Cardiac fibroblast (primary cell): ENCODE measurements at places on chromosomes 1 and 21.

- peak; percentile 63 for DNase-seq
These were observed 17.7 kb downstream of the PPP2R5A start for GRCh38 chr1:212302745-212303383.

GRCh38 chr1:17023102-17023501 lies 11.4 kb upstream of the ATP13A2 start:
- no peak for DNase-seq

DNA sequence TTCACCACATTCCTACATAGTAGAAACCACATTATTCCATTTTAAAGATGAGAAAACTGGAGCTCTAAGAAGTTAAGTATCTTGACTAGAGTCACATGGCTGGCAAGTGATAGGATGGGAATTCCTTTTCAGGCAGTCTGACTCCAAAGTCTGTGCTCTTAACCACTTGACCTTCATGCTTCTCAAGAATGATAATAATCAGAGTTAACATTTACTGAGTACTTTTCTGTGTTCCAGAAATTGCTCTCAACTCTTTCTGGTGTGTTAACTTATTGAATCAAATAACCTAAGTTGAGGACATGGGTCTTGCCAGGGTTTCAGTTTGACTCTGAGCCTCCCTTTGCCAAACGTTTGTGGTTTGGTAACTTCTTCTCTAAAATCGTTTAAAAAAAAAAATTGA lies 169.4 kb downstream of the RASAL2 start:
- peak; percentile 26 for DNase-seq

DNA sequence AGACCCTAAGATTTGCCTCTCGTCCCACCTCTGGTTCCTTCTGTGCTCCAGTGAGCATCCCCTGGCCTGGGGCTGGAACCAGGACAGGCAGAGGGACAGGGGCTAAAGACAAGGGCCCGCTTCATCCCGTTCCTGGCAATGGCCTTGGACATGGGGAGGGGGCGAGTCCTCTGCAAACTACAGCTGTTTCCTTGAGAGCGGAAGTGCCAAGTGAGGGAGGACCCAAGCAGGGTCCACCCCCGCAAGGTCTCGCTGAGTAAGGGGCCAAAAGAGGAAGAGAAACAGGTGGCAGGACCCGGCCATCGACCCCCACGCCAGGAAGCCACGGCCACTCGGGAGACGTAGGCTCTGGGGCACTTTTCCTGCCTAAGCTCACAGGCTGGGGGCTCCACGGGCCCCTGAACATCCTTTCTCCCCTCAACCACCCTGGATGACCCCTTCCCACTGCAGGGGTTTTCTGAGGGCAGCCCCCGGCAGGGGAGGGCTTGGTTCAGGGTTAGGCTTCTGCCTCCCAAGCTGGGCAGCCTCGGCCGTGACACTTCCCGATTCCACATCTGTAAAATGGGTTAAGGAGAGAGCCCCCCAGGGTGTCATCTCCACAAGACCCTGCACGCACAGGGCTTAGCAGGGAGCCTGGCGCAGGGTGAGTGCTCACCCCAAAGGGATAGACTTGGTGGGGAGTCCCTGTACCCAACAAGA lies 17.9 kb upstream of the PLEKHG5 start:
- DNase-seq: no peak

DNA sequence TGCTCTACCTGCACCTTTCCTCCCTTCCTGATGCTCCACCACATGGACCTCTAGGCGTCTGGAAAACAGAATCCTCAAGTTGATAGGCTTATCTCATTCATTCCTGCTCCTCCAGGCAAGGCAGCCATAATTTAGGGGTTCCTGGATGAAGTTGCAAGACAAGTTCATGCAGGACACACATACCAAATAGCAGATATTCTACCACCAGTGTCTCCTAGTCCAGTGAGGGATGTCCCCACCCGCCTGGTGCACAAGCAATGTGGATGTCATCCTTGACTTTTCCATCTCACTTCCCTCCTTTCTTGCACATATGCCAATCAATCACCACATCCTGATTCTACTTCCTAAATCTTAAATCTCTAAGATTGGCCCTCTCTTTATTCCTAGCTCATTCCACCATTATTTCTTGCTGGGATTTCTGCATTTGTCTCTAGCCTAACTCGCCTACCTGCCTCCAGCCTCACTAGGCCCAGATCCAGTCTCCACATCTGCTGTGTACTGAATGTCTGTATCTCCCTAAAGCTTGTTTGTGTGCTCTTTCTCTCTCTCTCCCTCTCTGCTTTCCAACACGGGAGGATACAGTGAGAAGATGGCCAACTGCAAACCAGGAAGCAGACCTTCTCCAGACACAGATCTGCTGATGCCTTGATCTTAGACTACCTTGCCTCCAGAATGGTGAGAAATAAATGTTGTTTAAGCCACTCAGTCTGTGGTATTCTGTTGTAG lies 40.5 kb downstream of the CD34 start:
- no peak for DNase-seq

DNA sequence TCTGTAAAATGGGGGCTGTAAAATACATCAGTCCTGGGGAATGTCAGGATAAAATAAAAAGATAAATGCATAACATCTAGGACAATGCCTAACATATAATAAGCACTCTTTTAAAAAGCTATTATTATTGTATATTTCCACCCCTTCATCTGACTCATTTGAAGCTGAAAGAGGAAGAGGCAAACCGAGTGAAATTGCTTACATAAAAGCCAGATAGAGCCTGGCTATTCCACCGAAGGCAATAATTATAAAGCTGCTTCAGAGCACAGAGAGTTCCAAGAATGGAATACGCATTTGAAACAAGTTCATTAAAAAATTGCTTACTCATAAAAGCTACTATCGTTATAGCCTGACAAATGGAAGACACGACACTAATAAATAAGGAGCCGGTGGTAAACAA lies 186.1 kb upstream of the CAMK1G start:
- DNase-seq: no peak

DNA sequence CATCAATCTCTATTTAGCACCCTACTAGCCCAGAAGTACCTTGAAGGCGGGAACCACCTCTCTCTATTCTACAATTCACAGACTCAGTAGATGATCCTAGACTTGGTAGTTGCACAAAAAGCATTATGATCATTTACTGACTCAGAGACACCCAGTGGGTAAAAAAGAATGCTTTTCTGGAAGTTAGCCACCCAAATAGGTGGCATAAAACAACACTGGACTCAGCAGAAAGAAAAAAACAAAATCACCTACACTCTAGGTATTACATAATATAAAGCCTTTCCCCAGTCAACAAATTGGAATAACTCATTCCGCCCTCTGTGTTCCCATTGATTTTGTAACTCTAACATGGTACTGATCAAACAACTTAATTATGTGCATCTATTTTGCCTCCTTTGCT lies 126.3 kb downstream of the PTPN14 start:
- DNase-seq: no peak

GRCh38 chr21:33587792-33588484 lies 546 bp downstream of the DONSON start:
- DNase-seq: peak; percentile 36

DNA sequence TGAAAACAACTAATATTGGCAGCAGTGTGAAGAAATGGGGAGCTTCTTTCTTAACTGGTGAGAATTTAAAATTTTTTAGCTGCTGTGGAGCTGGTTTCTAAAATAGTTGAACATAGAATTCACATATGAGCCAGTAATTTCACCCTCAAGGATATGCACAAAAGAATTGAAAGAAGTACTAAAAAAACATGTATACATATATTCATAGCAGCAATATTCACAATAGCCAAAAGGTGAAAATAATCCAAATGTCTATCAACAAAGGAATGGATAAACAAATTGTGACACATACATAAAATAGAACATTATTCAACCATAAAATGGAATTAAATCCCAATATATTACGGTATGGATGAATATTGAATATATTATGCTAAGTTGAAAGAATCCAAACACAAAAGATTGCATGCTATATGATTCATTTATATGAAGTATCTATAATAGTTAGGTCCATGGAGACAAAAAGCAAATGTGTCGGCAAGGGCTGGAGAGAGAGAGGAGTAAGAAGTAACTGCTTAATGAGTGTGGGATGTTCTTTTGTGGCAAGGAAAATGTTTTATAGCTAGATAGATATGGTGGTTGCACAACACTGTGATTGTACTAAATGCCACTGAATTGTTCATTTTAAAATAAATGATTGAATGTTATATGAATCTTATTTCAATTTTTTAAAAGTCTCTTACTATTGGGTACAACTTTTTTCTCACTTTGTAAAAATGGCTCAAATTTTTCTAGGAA lies 14.8 kb upstream of the COL11A1 start:
- no peak for DNase-seq

- peak; percentile 25 for DNase-seq
These were observed 180.7 kb upstream of the ZNHIT6 start for GRCh38 chr1:85888921-85889320.

- no peak for DNase-seq
These were observed 112.4 kb downstream of the TBX19 start for GRCh38 chr1:168392958-168393549.

- peak; percentile 59 for DNase-seq
These were observed 9.8 kb downstream of the EDN2 start for GRCh38 chr1:41474490-41475271.

GRCh38 chr1:109306832-109307273 lies at the start of gene MYBPHL:
MYBPHL (minus strand) TSS chr1:109307011; CDS start chr1:109306991, 20 bp downstream.
- DNase-seq: no peak

- DNase-seq: peak; percentile 67
These were observed 155.0 kb downstream of the SETD4 start for GRCh38 chr21:35905096-35905962.

- DNase-seq: no peak
These were observed 33.4 kb downstream of the IFI44 start for GRCh38 chr1:78683079-78683478.

DNA sequence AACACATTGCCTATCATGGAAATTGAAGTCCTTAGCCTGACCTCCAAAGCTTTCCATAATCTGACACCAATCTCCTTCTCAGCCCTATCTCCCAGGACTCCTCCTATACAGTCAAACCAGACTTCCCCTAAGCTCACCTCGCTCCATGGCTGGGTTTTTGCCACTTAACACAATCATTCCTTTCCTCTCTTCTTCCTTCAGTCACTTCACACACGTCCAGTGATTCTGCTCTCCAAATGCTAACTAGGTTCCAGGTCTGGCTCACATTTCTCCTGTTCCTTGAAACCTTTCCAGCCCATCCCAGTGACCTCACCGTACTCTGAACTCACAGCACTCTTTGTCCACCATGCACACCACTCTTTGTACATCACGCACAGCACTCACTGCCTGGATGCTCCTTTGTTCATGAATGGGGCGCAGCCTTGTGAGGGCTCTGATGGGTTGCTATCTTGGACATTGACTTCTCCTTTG lies 98.4 kb downstream of the GLUL start:
- DNase-seq: no peak

DNA sequence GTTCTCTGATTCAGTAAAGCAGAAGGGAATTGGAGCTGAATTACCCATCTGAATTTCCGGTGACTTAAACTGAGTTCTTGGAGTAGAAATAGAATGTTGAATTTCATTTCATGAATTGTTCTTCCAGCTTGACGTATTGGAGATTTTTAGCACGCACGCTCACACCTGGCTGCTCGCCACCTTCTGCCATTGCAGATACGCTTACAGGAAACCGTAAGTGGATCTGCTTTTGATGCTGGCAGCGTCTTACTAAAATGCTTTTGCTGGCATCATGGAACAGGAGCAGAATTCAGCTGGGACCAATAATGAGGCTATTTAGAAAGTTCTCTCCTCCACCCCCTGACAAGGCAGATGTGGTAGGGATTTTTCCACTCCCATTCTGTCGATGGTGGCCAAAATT lies 17.7 kb upstream of the ELAVL4 start:
- no peak for DNase-seq

DNA sequence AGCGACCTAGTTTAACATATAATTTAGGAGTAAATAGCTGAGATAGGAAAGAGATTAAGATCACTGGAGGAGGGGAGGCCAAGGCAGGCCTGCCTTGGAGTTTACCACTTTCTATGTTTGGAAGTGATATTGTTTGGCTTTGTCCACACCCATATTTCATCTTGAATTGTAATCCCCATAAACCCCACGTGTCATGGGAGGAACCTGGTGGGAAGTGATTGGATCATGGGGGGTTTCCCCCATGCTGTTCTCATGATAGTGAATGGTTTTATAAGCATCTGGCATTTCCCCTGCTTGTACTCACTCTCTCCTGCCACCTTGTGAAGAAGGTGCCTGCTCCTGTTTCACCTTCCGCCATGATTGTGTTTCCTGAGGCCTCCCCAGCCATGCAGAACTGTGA lies 58.3 kb upstream of the ARTN start:
- DNase-seq: no peak

GRCh38 chr1:75797273-75797588 lies 549 bp downstream of the MSH4 start:
- DNase-seq: no peak

DNA sequence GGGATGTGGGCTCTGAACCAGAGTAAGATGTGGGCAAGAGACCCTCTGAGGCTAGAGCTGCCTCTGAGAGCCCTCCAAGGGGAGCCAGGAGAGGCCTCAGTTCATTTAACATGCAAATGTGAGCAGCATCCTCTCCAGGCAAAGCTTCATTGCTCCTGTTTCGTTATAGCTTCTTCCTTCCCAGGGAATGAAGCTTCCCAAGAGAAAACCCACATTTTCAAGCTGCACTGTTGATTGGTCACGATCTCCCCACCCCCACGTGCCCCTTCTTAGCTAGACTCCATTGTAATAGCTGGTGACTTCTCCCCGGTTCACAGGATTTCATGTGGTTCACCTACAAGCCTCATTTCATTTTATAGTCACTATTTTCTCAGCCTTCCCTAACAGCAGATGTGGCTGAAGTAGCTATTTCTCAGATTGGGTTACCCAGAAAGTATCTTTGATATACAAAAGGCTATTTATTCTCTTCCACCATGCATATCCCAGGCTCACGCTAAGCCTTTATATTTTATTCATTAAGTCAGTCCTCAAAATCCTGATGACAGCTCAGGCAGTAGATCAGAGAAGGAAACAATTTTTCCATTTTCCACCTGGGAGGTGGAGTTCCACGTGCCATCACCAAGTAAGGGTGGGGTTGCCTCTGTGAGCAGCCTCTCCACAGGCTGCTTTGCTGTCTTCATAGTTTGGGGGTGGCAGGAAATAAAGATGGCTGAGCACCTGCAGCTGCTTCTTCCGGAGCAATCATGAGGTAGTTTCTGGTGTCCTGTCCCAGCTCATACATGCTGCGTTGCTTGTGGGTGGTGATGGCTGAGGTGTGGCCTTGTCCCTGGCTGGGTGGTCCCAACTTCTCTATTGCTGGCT lies 178.3 kb upstream of the RAB4A start:
- DNase-seq: no peak

GRCh38 chr1:213464786-213465460 lies 413.9 kb downstream of the RPS6KC1 start:
- no peak for DNase-seq

GRCh38 chr1:175003521-175003920 lies 3.8 kb downstream of the CACYBP start:
- DNase-seq: no peak

- peak; percentile 30 for DNase-seq
These were observed 14.4 kb downstream of the CCDC190 start for GRCh38 chr1:162846256-162847212.

- DNase-seq: no peak
These were observed 421.3 kb downstream of the NPHP4 start for GRCh38 chr1:5570931-5571330.

GRCh38 chr1:118558933-118559332 lies 373.9 kb upstream of the SPAG17 start:
- no peak for DNase-seq
